ENCODE measurements at places on chromosomes 7 and 10. TPM values are rescaled to one million over a fixed set of nuclear protein-coding genes. Genes with fewer than 3 reads are reported as not detected.

Gene NKX1-2
- not detected for total RNA-seq

Gene NME8
- not detected for total RNA-seq

Gene GJD4
- total RNA-seq, result not detected

Gene BCAP29
- total RNA-seq, result 95.2 TPM

Gene TASOR2
- 49.2 TPM for total RNA-seq

Gene NRG3
- 0.21 TPM for total RNA-seq

Gene GDF2
- not detected for total RNA-seq

Gene UNC5B
- total RNA-seq, result 12.4 TPM

Gene LIPM
- not detected for total RNA-seq

Gene SPDYE2
- not detected for total RNA-seq

Gene MRLN
- total RNA-seq, result not detected

Gene ITIH2
- not detected for total RNA-seq

Gene RBM20
- total RNA-seq, result 44.1 TPM

Gene OPN4
- total RNA-seq, result 0.18 TPM

Gene ELN
- 166 TPM for total RNA-seq

Gene MALRD1
- total RNA-seq, result 0.84 TPM

Gene FXYD4
- not detected for total RNA-seq

Gene NPFFR1
- 0.12 TPM for total RNA-seq

Gene ECHDC3
- total RNA-seq, result 56.1 TPM

Gene TFR2
- 0.79 TPM for total RNA-seq

Gene ITGA8
- 4.5 TPM for total RNA-seq

Gene IQCE
- total RNA-seq, result 11.5 TPM

Gene MOGAT3
- not detected for total RNA-seq

Gene ASB10
- total RNA-seq, result 8.2 TPM

Gene DYDC2
- total RNA-seq, result not detected

Gene MKX
- 0.50 TPM for total RNA-seq

Gene TCF7L2
- total RNA-seq, result 16.3 TPM

Gene VSTM4
- total RNA-seq, result 17.2 TPM

Gene PLXDC2
- 25.3 TPM for total RNA-seq

Gene FKBP14
- 17.6 TPM for total RNA-seq

Gene SRRM3
- 19.7 TPM for total RNA-seq

Gene DPYSL4
- total RNA-seq, result 1.4 TPM

Gene MSANTD7
- 5.4 TPM for total RNA-seq

Gene TYW1B
- total RNA-seq, result 1.4 TPM

Gene SPDYE9
- total RNA-seq, result not detected

Gene OR6V1
- not detected for total RNA-seq

Gene RARRES2
- total RNA-seq, result 86.4 TPM

Gene SERPINE1
- total RNA-seq, result 2.4 TPM

Gene CYP3A4
- total RNA-seq, result 0.32 TPM

Gene CACNA2D1
- total RNA-seq, result 29.5 TPM

All from left cardiac atrium (tissue), 4 donors.